ENCODE measurements at places on chromosomes 7 and 10.
A peak's percentile ranks its signal among the peaks of the same experiment; 100 is the strongest.

GRCh38 chr7:76358011-76358480, 745 bp downstream of the YWHAG start:
- ATAC-seq: peak; percentile 40

DNA sequence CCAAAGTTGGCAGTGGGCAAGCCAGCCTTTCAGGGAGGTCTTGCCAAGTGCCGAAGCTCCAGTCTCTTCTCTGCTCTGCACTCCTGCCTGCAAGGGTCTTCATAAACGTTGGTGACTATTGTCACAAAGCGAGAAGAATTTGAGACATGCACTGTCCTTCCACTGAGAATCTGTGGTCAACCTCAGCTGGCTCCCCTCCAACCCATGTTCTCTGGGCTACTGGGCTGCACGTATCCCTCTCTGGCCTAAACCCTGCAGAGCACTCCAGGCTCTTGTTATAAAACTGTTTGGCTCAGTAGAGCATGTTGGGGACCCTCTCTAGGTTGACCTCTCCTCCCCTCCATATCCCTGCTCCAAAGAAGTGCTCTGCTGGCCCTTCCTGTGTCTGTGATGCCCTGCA, 260.4 kb upstream of the NFE2L3 start:
- no peak for ATAC-seq

DNA sequence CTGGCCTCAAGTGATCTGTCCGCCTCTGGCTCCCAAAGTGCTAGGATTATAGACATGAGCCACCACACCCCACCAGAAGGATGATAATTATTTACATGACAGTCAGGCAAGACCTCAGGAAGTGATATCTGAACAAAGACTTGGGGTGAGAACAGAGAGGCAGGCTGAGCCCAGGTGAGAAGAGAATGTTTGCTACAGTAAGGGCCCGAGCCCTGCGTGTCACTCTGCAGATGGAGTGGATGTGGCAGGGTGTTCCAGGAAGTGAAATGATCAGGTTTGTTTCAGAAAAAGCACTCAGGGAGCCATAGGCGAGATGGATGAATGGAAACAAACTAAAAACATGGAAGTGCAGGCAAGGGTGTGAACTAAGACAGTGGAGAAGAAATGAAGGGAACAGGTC, 22.2 kb downstream of the SFMBT2 start:
- ATAC-seq: no peak

DNA sequence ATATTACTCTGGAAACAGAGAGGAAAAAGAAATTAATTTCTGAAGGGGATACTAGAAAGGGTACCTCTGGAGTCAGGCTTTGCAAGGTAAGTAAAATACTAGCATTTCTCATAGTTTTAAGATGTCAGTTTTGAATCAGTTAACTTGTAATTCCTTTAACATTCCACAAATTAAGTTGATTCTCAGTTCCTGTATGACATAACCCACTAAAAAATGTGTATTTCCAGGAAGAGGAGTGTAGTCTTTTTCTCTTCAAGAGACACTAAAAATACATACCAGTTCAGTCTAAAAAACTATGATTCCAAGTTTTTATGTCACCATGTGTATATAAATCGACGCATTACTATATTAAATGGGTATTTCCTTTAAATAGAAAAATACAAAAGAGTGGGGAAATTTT, 113.2 kb downstream of the CDK6 start:
- no peak for ATAC-seq

GRCh38 chr10:79350407-79351154, 3.3 kb downstream of the PPIF start:
- ATAC-seq: no peak

DNA sequence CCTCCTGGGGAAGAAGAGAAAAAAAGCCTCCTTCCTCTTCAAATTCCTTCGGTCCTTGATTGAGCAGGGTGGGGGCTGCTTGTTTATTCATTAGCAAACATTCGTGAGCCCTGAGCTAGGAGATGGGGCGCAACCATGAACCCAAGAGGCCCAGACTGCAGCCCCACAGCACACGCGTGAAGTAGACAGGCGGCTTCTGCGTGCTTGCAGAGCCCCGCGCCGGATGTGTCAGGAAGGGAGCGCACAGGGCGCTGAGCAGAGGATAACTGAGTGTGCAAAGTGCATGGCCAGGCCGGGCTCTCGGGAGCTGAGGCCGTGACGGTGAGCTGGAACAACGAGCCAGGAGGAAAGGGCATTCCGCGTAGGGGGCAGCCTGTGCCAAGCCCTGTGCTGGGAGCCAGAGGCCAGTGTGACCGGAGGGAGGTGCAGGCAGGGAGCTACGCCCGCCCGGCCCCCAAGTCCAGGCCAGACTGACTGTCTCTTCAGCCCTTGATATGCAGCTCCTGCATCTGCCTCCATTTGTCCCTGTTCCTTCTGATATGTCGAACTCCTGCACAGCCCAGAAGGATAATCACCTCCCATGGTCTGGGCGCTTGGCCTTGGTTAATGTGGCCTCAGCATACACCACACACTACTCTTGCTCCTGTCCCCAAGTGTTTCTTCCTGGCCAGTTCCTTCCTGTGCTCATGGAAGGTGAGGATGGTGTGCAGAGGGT, 4.6 kb downstream of the FOXL3 start:
- no peak for ATAC-seq

DNA sequence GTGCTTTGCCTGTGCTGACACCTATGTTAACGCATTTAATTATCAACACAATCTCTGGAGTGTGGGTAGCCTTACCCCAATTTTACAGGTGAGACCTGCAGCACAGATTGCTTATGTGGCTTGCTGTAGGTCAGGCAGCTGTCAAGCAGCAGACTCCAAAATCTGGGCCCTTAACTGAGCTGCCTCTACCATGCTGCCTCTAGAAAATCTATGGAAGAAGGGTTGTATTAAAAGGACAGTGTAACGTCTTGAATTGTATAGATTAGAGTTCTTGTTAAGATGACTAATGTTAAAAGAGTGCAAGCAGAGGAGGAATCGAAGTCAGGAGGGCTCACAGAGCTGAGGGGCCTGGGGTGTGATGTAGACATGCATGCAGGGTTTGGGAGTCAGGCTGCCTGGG, 1.2 kb upstream of the PON3 start:
- ATAC-seq: no peak

- ATAC-seq: no peak
Observed at GRCh38 chr7:33452805-33453502, 323.6 kb downstream of the BBS9 start.

- ATAC-seq: no peak
Observed at GRCh38 chr7:26492816-26493215, 201.2 kb downstream of the SNX10 start.

DNA sequence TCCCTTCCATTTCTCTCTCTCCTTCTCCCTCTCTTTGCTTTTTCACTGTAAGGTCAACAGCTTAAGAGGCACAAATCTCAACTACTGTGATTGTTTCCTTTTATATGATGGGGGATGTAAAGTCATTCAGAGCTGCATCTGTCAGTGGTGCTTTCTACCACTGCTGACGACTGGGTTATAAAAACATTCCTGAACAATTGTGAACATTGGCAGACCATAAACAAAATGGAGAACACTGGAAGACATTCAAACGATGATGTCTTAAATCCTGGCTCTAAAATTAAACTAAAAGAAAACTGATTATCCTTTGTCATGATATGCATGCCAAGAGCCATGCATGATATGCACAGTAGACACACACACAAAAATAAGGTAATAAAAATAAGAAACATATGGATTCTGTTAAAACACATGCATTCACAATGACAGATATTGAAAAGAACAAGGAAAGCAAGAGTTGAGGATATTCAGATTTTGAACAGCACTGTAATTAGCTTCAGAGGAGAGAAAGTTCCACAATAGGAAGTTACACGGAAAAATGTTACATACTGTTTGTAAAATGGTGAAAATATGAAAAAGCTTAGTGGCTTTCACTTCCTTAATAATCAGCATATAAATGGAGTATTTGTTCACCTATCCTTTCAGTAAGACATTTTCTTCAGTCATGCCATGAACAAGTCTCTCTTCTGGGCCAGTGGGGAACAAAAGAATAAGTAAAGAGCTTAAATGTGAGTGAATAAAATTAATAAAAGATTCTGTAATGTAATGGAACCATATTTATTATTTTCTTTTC, 89.2 kb downstream of the RNLS start:
- ATAC-seq: no peak

DNA sequence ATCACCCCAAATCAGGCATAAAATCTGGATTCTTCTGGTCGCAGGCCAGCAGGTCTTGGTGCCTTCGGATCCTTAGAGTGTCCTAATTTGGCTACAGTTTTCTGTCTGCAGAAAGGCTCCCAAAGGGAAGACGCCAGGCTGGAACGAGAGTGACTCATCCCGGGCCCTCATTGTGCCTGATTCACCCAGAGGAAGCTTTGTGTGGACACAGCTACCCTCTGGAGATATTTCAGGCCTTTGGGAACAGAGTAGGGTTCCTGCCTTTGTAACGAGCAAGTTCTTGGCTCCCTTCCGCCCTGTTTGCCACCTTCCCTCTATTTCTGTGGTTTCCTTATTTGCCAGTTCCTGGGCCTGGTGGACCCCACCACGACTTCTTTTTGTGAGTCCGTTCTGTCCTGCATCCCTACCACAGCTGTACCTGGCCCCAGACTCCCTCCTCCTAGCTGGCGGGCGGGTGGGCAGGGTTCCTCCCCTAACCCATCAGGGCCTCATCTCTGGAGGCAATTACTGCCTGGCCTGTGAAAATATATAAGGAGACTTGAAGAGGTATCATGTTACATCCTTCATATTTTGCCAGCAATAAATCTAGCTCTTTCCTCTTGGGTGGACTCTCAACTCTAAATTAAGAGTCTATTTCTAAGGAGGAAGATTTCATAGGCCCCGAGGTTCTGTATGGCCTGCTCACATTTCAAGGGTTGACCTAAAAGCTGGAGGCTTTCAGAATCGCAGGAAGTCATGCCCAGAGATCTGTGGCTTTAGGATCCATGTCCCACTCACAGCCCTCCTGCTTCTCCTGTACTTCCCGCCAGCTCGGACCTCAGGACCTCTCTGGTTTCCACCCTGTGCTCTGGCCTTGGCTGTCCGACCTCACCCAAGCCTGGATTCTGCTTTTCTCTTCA, 219.2 kb upstream of the ZNF32 start:
- no peak for ATAC-seq

DNA sequence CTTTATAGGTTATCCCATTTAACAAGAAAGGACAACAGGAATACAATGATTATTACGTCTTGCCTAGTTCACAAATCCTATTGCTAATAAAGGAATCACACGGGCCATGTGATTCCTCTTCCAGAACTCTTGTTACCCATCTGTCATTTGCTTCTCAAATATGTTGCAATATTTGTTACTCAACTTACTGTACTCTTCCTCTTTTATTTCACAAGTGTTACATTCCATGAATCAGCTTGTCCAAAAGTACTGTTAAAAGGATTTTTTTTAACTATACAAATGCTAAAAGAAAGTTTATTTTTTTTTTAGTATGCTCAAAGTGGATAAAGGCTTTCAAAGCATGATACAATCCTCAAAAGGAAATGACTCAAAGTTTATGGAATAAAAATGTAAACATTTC, 3.9 kb upstream of the CD36 start:
- peak; percentile 93 for ATAC-seq

DNA sequence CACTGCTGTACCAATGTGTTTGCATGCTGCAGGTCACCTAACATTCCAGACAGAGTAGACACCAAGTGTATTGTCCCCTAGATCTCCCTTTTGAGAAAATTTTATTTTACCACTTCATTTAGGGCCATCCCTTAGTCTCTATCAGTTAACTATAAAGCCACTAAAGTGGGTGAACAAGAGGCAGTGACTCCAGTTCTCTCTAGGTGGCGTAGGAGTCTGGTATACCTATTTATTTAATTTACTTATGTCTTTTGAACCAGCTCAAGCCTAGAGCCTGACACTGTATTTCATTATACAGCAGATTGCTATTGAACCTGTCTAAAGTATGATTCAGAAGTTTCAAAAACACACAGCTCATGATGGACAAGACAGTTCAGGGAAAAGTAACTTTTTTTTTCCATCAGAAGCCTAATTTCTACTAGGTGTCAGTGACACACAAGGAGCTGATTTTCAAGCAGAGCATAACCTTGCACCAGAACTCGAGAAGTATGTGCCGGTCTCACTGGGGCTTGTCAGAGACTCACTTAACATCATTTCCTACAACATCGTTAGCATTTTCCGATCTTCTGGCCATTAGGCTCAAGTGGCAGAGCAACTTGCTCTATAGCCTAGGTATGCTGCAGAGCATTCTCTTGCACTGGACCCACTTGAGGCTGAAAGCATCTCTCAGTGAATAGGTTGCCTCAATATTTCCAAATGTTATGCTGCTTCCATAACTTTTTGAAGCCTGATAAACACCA, 175.4 kb downstream of the CDC14C start:
- peak; percentile 23 for ATAC-seq

- ATAC-seq: peak; percentile 19
Observed at GRCh38 chr7:24834128-24834798, 77.0 kb upstream of the GSDME start.

- no peak for ATAC-seq
Observed at GRCh38 chr7:158710651-158711102, 6.1 kb upstream of the NCAPG2 start.

- ATAC-seq: no peak
Observed at GRCh38 chr7:132759482-132760243, 183.4 kb upstream of the PLXNA4 start.

DNA sequence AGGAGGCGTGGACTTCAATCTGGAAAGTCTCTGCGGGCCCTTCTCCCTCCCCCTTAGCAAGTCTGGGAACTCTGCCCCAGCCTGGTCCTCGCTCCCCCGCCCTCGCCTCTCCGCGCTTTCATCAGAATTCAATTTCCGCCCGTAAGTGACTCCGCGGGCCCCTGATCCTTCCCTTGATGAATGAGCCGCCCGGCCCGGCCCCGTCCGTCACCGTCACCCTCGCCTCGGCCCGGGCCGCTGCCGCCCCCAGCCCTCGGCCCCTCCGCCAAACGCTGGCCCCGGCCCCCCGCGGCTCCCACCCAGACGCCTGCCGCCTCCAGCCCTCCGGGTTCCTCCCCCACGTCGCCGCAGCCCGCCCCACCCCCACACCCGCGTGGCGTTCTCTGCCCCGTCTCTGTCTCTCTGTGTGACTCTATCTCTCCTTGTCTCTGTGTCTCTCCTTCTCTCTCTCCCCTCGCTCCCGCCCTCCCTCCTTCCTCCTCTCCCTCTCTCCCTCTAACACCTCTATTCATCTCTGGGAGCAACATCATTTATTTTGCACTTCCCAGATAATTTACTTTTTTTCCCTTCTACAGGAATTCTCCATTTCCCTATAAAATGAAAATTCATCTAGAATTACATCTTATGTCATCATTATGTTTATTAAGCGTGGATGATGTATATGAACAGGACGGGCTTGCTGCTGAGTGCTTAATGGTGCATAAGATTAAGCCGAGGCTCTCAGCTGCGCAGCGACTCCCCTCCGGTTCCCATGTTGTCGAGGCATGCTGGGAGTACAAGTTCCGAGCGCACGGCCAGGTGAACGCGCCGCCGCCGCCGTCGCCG, 91.2 kb upstream of the PAX2 start:
- no peak for ATAC-seq

DNA sequence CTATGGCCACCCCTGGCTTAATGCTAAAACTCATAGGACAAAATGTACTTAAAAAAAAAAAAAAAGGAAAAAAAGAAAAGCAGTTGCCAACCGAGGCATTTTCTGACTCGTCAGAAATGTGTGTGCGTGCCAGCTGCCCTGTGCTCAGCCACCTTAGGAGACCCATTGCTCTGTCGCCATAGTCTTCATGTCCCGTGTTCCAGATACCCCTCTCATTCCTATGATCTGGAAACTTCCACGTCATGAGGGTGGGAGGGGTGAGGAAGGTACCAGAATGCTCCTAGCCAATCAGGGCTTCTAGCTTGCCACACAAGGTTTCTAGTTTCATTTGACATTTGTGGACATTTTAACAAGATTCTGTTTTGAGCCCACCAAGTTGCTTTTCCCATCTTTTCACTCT, 212.9 kb downstream of the TCF7L2 start:
- ATAC-seq: no peak

GRCh38 chr7:85781606-85782005, 594.8 kb upstream of the SEMA3D start:
- no peak for ATAC-seq

- ATAC-seq: no peak
Observed at GRCh38 chr7:105871142-105871541, 5.3 kb downstream of the ATXN7L1 start.
